ENCODE measurements at places on chromosomes 4 and X. TPM values are rescaled to one million over a fixed set of nuclear protein-coding genes. Genes with fewer than 3 reads are reported as not detected.

GRCh38 chr4:163726641-163727040, 232.2 kb downstream of the TMA16 start:
- DNase-seq, result no peak
- H3K27ac ChIP-seq, result no peak overlapping the region
- no peaks in the 10 kb centered on the region for H3K27me3 ChIP-seq
- no peak overlapping the region for H3K4me3 ChIP-seq
- no peaks in the 10 kb centered on the region for H3K4me1 ChIP-seq

DNA sequence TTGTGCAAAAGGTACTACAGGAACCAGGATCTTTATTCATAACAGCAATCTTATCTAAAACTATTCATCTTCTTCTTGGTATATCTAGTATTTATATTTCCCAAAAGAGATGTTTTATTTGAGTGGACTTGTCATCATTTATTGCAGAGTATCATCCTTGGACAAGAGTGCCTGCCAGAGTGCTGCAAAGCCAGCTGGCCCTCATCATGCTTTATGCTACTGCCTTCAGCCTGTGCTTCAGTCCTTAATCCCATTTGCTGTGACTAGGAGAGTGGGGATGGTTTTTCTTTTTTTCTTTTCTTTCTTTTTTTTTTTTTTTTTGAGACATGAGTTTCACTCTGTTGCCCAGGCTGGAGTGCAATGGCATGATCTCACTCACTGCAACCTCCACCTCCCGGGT, 33.5 kb upstream of the ELF2 start:
- H3K27me3 ChIP-seq, result no peaks in the 10 kb centered on the region
- H3K36me3 ChIP-seq, result no peaks in the 10 kb centered on the region
- H3K4me3 ChIP-seq, result no peak overlapping the region
- DNase-seq, result no peak
- no peaks in the 10 kb centered on the region for H3K4me1 ChIP-seq

DNA sequence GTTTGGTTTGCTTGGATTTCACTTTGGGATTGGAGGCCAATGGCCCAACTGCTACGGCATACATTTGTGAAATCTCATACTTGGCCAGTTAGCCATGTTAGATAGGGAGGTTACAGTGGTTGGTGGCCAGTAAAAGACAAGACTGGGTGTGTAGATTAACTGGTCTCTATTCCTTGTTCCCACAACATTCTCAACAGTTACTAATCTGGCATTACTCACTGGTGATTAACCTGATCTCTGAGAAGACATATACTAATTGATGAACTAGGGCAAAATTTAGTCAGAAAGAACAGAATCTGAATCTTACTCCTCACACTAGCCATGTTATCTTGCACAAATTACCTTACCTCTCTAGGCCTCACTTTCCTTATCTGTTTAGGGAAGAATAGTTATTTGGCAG, 33.4 kb downstream of the GATB start:
- peak; percentile 47 for DNase-seq
- no peak overlapping the region for H3K4me3 ChIP-seq
- no peak overlapping the region for H3K27ac ChIP-seq
- no peaks in the 10 kb centered on the region for H3K4me1 ChIP-seq

- no peak overlapping the region for H3K4me3 ChIP-seq
- no peak overlapping the region for H3K27ac ChIP-seq
- DNase-seq, result no peak
- H3K36me3 ChIP-seq, result no peaks in the 10 kb centered on the region
- H3K27me3 ChIP-seq, result no peaks in the 10 kb centered on the region
- no peaks in the 10 kb centered on the region for H3K4me1 ChIP-seq
These were observed 48.5 kb downstream of the ZCCHC12 start for GRCh38 chrX:118872102-118872566.

DNA sequence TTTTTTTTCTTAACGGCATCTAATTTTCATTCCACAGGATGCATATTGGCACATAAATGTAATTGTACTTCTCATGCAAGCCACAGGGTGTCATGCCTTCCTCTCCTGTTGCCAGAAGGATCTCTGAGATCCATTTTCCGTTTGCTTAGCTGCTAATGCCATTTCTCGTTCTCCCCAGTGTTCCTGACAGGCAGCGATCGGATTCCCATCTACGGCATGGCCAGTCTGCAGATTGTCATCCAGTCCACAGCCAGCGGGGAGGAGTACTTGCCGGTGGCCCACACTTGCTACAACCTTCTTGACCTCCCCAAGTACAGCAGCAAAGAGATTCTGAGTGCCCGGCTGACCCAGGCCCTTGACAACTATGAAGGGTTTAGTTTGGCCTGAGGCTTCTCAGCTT, 8.9 kb upstream of the NAP1L5 start:
- no peak overlapping the region for H3K27ac ChIP-seq
- no peaks in the 10 kb centered on the region for H3K4me1 ChIP-seq
- H3K36me3 ChIP-seq, result no peaks in the 10 kb centered on the region
- H3K4me3 ChIP-seq, result no peak overlapping the region
- peak; percentile 58 for DNase-seq
- H3K27me3 ChIP-seq, result no peaks in the 10 kb centered on the region

DNA sequence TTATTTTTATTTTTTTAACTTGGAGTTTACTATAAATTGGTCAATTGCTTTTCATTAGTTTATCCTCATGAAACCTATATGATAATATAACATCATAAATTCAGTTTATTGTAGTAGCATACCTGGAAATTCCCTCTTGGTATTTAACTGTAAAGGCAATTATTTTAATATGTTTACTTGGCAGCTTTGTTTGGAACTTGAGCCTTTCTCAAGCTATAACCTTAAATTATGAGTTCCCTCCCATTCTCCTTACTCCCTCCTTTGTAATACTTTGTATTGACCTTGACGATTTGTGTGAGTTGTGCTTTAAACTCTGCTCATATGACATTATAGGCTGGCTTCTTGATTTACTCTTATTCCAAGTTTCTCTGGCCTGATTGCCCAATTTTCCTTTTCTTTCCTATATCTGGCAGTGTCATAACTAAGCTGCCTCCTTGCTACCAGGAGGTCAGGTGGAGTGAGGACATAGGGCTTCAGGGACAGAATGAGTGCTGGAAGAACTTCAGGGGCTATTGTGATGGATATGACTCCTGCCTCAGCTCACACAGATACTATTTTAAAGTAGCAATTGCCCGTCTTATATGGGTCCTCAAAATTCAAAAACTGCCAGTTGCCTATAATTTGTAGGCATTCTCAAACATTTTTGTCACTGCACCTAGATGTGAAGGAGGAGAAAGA, 77.7 kb downstream of the RAP1GDS1 start:
- H3K27me3 ChIP-seq, result no peaks in the 10 kb centered on the region
- peaks cover 4% of the 10 kb centered on the region for H3K4me1 ChIP-seq
- no peak overlapping the region for H3K4me3 ChIP-seq
- no peak for DNase-seq
- H3K36me3 ChIP-seq, result no peaks in the 10 kb centered on the region

GRCh38 chr4:78667325-78667724, 108.8 kb upstream of the BMP2K start:
- H3K4me3 ChIP-seq, result no peak overlapping the region
- H3K4me1 ChIP-seq, result peaks cover under 1% of the 10 kb centered on the region
- no peak overlapping the region for H3K27ac ChIP-seq
- no peaks in the 10 kb centered on the region for H3K36me3 ChIP-seq
- H3K27me3 ChIP-seq, result no peaks in the 10 kb centered on the region

DNA sequence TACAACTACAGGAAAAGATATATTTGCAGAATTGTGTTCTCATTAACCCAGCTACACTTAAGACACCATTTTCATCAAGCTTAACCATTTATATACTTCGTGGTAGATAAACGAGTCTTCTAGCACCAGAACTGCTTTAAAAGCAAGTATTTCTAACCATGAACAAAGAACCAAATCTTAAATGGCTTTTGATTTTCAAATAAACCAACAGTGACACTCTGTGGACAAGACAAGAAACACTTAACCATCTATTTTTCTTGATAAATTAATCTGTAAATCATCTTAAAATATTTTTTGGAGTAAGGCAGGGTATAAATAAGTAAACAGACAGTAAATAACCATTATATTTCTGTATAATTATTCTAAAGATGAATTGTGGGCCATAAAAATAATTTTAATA, 10.2 kb downstream of the BEND2 start:
- no peak overlapping the region for H3K4me3 ChIP-seq
- H3K27me3 ChIP-seq, result no peaks in the 10 kb centered on the region
- no peaks in the 10 kb centered on the region for H3K4me1 ChIP-seq
- peak; percentile 0 for DNase-seq

Gene LRCH2
- total RNA-seq, result 5.8 TPM

Gene CXorf49
- total RNA-seq, result not detected

Gene IBSP
- not detected for total RNA-seq

DNA sequence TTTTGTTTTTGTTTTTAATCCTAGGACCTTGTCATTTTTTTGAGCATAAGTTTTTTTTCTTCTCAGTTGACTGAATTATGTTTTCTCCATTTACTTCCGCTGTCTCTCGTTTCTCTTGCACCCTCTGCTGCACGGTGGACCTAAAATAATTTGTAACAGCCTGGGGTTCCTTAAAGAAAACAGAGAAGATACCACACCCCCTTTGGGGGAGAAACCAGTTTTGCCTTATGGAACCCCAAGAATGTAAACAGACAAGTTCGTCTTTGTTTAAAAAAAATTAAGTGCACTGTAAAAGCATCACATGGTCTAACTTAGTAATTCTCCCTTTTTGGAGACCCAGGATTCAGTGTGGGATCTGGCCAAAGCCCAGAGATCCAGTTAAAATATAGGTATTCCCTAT, 32.8 kb upstream of the MAGEA4 start:
- H3K27me3 ChIP-seq, result no peaks in the 10 kb centered on the region
- no peaks in the 10 kb centered on the region for H3K4me1 ChIP-seq
- H3K27ac ChIP-seq, result no peak overlapping the region
- H3K36me3 ChIP-seq, result no peaks in the 10 kb centered on the region
- DNase-seq, result no peak

Gene LAMP2
- 146 TPM for total RNA-seq

GRCh38 chrX:134741746-134742145, 83.5 kb upstream of the PLAC1 start:
- no peaks in the 10 kb centered on the region for H3K4me1 ChIP-seq
- H3K27me3 ChIP-seq, result no peaks in the 10 kb centered on the region
- no peak for DNase-seq
- no peak overlapping the region for H3K27ac ChIP-seq
- no peaks in the 10 kb centered on the region for H3K36me3 ChIP-seq

GRCh38 chr4:128006592-128006991, 41.4 kb downstream of the ABHD18 start:
- DNase-seq, result peak; percentile 12
- H3K4me1 ChIP-seq, result no peaks in the 10 kb centered on the region
- H3K36me3 ChIP-seq, result no peaks in the 10 kb centered on the region
- H3K27me3 ChIP-seq, result no peaks in the 10 kb centered on the region
- H3K27ac ChIP-seq, result no peak overlapping the region

- H3K27ac ChIP-seq, result no peak overlapping the region
- H3K27me3 ChIP-seq, result no peaks in the 10 kb centered on the region
- H3K4me3 ChIP-seq, result no peak overlapping the region
- H3K4me1 ChIP-seq, result peaks cover 4% of the 10 kb centered on the region
These were observed 5.6 kb upstream of the THOC2 start for GRCh38 chrX:123738378-123738940.

- H3K36me3 ChIP-seq, result no peaks in the 10 kb centered on the region
- H3K27ac ChIP-seq, result no peak overlapping the region
- peaks cover 15% of the 10 kb centered on the region for H3K4me1 ChIP-seq
- H3K4me3 ChIP-seq, result no peak overlapping the region
- no peaks in the 10 kb centered on the region for H3K27me3 ChIP-seq
These were observed 101.2 kb upstream of the MYOZ2 start for GRCh38 chr4:119034276-119035008.

- H3K36me3 ChIP-seq, result no peaks in the 10 kb centered on the region
- H3K27me3 ChIP-seq, result no peaks in the 10 kb centered on the region
- no peak overlapping the region for H3K27ac ChIP-seq
- peaks cover 3% of the 10 kb centered on the region for H3K4me1 ChIP-seq
- H3K4me3 ChIP-seq, result no peak overlapping the region
These were observed 5.3 kb upstream of the VMA21 start for GRCh38 chrX:151391722-151392121.

- no peak overlapping the region for H3K4me3 ChIP-seq
- H3K36me3 ChIP-seq, result peaks cover 5% of the 10 kb centered on the region
- no peaks in the 10 kb centered on the region for H3K27me3 ChIP-seq
- no peak for DNase-seq
These were observed 177.9 kb upstream of the TENM3 start for GRCh38 chr4:182065255-182065654.

GRCh38 chr4:136113921-136114320, 1418.4 kb downstream of the PCDH18 start:
- no peak overlapping the region for H3K27ac ChIP-seq
- no peaks in the 10 kb centered on the region for H3K27me3 ChIP-seq
- H3K36me3 ChIP-seq, result no peaks in the 10 kb centered on the region
- H3K4me1 ChIP-seq, result no peaks in the 10 kb centered on the region

Gene CT45A7
- not detected for total RNA-seq

Gene MAGEA4
- total RNA-seq, result not detected
